ENCODE measurements at places on chromosomes 5 and 9. TPM values are rescaled to one million over a fixed set of nuclear protein-coding genes. Genes with fewer than 3 reads are reported as not detected.

IQGAP2 gene
- total RNA-seq = 1.8 TPM

HAPLN1 gene
- 35.6 TPM for total RNA-seq

SPINK6 gene
- total RNA-seq = 0.89 TPM

TLX3 gene
- total RNA-seq = not detected

GABRG2 gene
- 3.4 TPM for total RNA-seq

CD14 gene
- 2.3 TPM for total RNA-seq

ZMAT2 gene
- 100 TPM for total RNA-seq

DDX4 gene
- total RNA-seq = not detected
